ENCODE measurements at places on chromosomes 16 and 17.

DNA sequence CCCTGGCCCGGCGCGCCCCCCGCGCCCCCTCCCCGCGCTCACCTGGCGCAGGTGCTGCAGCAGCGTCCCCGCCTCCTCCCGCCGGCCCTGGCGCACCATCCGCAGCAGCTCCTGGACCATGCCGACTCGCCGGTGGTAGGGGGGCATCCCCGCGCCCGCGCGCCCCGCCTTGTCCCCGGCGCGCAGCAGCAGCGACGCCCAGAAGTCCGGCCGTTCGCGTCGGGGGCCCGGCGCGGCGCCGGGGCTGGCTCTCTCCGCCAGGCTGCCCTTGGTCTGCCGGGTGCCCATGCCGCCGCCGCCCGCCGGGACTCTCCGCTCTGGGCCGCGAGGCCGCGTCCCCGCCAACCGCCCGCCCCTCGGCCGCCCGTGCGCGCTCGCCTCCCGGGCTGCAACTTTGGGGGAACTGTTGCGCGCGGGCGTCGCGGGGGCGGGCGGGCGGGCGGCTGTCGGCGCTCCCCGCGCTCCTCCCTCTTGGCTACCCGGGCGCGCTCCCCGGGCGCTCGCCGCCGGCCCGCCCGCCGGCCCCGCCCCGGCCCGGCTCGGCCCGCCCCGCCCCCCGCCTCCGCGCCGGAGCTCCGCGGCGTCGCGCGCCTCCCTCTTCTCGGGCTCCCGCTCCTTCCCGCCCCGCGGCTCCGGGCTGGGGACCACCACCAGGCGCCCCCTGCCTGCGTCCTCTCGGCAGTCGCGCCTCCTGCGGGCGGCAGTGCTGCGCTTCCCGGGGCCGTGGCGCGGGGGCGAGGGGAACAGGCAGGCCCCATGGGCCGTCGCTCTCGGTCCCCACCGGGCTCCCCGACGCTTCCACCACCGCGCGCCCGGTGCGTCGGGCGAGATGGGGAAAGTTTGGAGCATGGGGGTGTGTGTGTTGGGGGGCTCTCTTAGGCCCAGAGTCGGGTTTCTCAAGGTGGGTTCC, at the start of gene LRRC75A:
LRRC75A (minus strand) TSS at position 491 of the 910 bp plus-strand sequence; CDS start at position 288, 203 bp downstream.
- DNase-seq: peak; percentile 44

GRCh38 chr17:57676543-57676942, 68.6 kb downstream of the CCDC182 start:
- DNase-seq: no peak

- peak; percentile 81 for DNase-seq
Measured at GRCh38 chr16:66650707-66651473, 45.7 kb downstream of the CMTM4 start.

DNA sequence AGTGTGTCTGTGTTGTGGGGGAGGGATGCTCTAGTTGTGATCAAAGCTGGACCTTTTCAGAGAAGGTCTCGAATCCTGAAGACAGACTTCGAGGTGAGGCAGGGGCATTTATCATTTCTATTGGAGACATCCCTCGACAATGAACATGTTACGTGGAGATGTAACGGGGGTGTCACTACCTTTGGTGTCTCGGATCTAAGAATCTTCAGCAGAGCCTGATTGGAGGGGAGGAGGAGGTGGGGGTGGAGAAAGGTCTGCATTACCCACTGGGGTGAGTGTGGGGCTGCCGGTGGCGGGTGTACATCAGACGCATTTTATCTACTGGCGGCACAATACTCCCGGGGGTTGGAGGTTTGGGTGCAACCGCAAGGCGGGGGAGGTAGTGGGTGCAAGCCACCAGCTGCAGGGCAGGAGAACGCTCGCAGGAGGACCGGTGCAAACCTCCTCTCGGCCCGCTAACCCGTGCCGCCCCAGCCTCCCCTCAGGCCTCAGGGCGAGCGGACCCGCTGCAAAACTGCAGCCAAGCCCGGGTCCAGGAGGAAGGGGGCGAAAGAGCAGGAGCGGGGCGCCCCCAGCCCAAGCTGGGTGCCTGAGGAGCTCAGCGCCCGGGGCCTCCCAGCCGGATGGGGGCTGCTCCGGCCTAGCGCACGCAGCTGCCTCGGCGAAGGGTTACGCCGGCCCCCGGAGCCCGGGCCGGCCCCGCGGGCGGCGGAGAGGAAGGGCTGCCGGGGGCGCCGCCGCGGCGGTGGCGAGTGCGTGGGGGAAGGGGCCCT, 735 bp downstream of the ZNF652 start:
- DNase-seq: peak; percentile 50

DNA sequence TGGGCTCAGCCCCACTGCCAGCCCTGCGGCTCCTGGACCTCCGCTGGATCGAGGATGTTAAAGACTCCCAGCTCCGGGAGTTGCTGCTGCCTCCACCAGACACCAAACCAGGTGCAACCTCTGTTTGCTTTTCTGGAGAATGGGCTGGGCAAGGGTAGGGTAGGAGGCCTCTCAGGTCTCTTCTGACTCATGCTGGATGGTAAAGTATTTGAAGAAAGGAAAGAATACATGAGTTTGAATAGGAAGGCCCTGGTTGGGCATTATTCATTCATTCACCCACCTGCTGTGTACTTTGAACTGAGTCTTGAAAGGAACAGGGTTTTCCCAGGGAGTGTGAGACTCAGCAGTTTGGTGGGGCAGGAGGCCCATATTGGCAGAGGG, 6.5 kb upstream of the ORAI3 start:
- DNase-seq: no peak

- DNase-seq: no peak
Measured at GRCh38 chr17:21193031-21193430, 20.9 kb downstream of the TMEM11 start.

DNA sequence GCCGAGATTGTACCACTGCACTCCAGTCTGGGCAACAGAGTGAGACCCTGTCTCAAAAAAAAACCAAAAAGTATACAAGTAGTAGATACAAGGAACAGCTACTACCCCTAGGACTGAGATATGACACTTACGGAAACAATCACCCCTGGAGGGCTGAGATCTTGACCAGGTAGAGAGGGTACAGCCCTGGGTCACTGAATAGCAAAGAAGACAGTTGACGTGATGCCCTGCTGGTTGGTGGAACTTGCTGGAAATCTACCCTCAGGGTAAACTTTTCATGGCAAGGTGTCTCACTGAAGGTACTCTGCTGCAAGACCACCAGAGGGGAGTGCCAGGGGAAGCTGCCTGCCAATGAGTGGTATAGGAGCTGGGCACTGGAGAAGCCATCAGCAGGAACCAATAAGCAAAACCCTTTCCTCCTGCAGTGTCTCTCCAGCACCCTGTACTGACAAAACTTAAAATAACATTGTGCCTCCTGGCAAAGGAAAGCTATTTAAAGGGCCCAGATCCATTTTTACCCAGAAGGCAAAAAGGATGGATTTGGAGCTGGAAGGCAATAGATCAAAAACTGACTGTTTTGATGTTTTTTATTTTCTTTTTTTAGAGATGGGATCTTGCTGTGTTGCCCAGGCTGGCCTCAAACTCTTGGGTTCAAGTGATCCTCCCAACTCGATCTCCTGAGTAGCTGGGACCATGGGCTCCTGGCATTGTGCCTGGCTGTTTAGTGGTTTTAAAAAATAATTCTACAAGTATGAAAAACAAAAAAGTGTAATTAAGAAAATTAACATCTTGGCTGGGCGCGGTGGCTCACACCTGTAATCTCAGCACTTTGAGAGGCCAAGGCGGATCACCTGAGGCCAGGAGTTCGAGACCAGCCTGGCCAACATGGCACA, 11.3 kb upstream of the PDXDC1 start:
- DNase-seq: no peak

DNA sequence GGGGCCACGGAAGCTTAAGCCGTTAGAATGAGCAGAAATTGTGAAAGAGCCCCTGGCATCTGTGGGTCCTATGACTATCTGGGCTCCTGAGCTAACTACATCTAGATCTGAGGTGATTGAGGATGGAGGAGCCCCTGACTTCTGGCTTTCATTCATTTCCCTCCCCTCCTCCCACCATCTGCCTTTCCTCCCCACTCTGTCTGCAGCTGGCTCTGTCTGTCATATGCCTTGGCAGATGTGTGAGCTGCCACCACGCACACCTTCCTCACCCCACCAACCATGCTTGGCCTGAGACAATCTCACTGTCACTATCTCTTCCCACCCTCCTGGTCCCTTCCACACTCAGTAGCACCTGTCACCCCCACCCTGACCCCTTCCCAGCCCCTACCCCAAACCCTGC, 5.1 kb downstream of the CD300E start:
- no peak for DNase-seq

DNA sequence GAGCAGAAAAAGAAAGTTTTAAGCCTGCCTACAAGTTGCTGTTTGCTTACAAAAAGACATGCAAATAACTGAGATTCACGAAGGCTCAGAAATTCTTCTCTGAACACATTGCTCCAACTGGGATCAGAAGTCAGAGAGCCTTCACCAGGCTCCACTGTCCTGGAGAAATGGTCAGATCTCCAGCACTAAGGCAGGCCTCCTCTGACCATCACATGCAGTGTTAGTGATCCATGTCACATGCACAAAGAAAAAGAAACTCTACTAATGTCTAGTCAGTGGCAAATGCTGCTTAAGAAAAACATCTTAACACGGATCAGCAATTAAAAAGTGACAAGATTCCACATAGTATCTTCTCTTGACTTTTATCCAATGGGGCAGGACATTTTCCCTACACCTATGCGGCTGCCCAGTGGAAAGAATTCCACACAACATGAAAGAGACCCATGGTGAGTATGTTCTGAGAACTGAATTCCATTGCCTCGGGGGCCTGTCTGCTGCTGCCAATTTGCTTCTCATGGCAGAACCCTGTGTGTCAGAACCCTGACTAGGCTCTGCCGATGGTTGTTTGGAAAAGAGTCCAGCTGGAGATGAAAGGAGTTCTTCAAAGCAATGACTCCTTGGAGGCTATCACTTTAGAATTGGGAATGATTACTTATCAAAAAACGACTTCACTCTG, 96.6 kb downstream of the HIC1 start:
- DNase-seq: peak; percentile 25

DNA sequence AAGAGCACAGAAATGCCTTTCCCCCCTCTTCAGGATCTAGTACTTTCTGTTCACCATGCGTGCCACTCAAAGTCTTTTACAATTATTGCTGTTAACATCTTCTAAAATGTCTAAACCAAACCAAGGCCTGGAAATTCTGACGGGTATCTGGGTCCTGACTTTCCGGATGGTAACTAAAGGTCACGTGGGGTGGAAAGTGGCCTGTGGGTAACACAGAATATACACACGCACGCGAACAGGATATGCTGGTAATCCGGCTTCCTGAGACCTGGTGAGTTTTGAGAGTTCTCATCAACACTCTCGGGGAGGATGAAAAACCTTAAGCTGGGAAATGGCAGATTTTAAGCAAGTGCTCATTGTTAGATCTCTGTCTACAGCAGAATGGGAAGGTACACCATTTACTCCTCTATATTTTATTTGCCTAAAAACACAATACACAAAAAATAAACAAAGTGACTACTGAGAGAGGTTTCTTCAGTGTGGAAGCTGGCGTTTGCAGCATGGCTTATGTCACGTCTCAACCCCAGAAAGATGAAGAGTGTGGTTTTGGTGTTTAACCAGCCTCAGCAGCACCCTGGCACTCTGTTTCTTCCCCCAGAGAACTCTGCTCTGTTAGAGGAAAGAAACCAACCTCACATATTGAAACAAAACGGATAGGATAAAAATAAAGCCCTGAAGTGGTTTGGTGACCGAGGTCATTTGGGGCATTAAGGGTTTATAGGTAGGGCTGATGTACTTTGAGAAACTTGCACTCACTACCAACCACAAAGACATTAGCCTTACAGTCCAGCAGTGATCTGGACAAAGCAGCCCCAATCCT, 37.3 kb downstream of the SMG6 start:
- no peak for DNase-seq

DNA sequence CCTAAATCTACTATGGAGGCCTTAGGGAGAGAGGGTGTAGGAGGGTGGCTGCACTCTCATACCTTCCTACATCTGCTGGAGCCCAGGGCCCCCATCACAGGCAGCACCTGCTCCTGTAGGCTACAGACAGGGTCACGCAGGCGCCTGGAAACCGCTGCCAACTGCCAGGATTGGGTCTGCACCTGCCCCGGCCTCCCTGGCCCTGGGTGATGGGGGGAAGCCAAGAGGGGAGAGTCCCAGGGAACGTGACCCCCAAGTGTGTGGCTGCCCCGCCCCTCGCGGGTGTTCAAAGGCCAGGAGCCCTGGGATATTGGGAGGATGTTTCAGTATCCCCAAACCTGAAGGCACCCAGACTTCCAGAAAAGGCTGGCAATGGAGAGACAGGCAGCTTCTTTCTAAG, 5.6 kb upstream of the TEX19 start:
- no peak for DNase-seq

- peak; percentile 64 for DNase-seq
Measured at GRCh38 chr17:4599505-4600281, 15.4 kb downstream of the SMTNL2 start.

DNA sequence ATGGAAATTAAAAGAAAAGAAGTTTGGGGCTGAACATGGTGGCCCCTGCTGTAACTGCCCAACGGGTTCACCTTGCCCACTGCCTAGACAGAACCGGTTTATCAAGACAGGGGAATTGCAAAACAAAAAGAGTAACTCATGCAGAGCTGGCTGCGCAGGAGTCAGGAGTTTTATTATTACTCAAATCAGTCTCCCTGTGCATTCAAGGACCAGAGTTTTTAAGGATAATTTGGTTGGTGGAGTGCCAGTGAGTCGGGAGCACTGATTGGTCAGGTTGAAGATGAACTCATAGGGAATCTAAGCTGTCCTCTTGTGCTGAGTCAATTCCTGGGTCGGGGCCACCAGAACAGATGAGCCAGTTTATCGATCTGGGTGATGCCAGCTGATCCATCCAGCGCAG, 4.4 kb upstream of the SCPEP1 start:
- peak; percentile 21 for DNase-seq

- DNase-seq: no peak
Measured at GRCh38 chr17:79003661-79004411, 5.7 kb downstream of the CANT1 start.

DNA sequence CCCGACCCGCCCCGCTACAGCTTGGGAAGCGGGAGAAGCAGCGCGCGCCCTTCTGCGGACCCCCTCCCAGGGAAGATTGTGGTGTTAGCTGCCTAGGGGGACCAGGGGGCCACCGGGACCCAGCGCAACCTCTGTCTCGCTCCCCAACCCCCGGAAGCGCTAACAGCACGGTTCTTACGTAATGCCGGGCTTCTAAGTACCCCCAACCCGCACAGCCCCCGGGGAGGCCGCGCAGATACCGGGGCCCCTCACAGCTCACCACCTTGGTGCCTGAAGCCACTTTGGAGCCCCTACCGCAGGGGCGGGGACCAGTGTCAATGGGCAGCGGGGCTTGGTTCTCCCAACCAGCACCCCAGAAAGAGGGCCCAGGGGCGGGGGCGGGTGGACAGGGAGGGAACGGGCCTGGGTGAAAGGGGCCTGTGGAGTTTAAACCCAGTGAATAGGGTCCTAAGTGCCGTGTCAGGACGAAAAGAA, 348 bp downstream of the MPP2 start:
- DNase-seq: no peak

DNA sequence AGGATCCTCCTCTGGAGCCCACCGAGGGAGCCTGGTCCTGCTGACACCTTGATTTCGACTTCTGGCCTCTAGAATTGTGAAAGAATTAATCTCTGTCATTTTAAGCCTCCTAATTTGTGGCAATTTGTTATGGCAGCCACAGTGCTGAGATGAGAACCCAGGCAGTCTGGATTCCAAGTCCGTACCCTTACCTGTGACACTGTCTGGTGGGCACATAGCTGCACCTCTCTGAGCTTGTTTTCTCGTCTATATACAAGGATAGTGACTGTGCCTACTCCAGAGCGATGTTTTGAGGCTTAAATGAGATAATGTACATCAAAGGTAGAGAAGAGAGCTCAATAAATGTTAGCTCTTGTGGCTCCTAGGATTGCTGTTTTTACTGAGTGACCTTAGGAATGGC, 128.4 kb upstream of the MPHOSPH6 start:
- no peak for DNase-seq

GRCh38 chr17:4986951-4987766, at the start of gene CAMTA2:
Gene CAMTA2 (minus strand): TSS chr17:4987675. CDS start chr17:4986222, 1,453 bp downstream.
- DNase-seq: peak; percentile 84

- peak; percentile 13 for DNase-seq
Measured at GRCh38 chr17:28972437-28972836, 21.1 kb upstream of the PHF12 start.
